ENCODE measurements at places on chromosomes 7 and 10. TPM values are rescaled to one million over a fixed set of nuclear protein-coding genes. Genes with fewer than 3 reads are reported as not detected.

DNA sequence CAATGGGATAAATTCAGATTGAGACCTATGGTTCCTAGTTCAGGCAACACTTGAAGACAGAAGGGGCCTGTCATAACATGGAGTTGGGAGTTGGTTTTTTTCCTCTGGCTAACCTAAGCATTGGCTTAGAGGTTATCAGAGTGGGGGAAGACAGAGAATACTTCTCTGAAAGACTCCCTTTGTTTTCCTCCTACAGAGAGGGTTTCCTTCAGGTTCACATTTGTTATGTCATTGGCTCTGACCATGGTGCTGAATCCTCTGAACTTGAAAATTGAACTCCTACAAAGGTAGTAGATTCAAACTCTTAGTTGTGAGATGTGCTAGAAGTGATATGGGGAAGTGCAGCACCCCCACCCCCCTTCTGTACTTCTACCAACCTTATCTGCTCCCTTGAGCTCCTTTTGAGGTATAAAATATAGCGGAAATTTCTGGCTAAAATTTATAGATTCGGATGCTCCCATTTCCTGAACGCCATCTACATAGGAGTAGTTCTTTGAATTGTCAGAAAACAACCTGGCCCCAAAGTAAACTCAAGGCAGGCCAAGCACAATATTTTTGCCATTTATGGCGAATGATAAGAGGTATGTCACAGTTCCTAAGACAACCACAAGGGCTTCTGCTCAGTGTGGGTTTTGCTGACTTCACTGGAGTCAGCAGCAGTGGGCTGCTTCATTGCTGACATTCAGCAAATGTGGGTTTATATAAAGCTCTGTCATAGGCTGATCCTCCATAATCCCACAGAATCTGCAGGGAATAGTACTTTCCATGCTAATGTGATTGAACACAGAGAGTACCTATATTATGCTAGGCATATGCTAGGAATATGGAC, 131.6 kb upstream of the KLF14 start:
- no peak for DNase-seq

DNA sequence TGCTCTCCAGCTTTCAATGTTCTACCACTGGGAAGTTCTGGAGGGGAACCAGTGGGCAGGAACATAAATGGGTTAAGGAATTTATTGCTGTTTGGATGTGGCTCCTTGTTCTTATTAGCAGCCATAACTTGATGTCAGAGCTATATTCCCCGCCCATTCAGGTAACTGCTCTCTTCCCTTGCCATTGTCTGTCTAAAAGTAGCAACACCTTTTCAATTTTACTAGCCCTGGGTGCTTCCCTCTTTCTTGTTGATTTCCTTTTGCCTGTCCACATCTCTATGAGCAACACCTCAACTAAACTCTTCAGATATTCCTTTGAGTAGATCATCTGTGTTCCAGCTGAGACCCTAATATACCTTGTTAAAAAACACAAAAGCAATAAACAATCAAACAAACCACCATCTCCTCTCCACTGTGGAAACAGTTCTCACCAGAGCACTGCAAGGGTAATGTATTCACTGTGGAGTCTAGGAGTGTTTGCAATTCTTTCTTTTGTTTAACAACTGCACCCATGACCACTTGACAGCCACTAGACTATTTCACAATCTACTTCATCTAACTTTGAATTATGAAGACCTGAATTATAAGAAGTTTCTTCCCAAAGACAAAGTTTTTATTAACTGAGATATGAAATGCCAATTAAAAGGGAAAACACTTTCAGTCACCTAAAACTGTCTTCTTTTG, 436.7 kb downstream of the IPMK start:
- DNase-seq = no peak

FAM237B gene
- total RNA-seq = not detected

DNA sequence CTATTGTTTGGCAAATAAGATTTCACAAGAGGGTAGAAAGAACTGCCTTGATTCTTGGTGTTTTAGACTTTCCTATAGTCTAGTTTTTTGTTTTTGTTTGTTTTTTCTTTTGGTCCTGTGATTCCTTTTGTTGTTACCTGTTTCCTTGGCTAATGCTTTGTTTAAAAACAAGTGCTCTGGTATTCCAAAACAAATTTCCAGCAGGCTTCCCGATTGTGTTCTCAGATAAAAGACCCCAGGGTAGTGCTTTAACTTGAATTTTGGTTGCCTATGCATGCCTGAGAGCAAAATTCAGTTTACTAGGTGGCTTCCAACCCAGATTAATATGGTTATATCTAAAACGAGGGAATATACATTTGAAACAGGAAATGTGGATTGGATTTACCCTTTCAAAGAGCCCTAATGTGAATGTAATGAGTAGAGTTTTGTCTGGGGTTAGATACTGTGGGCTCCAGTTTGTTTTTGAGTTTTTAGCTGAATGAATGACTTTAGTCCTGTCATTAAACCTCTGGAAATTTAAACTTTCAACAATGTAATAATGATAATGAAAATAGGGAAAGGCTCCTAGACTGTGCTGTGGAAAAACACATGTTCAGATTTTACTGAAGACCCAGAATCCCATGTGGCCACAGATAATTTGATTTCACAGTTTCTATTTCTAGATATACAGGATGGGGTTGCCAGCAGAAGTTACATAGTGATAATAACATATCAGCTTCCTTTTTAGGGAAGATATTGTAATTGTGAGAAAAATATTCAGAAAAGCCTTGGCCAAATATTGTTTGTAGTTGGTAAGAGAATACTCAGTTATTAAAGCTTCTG, 23.9 kb downstream of the AUTS2 start:
- DNase-seq = no peak

GRCh38 chr7:133730360-133730759, 396.8 kb upstream of the LRGUK start:
- no peak for DNase-seq

CLRN3 gene
- total RNA-seq = not detected

GRCh38 chr7:47957156-47957555, 8.9 kb upstream of the PKD1L1 start:
- DNase-seq = no peak

NPY4R gene
- total RNA-seq = not detected

DNA sequence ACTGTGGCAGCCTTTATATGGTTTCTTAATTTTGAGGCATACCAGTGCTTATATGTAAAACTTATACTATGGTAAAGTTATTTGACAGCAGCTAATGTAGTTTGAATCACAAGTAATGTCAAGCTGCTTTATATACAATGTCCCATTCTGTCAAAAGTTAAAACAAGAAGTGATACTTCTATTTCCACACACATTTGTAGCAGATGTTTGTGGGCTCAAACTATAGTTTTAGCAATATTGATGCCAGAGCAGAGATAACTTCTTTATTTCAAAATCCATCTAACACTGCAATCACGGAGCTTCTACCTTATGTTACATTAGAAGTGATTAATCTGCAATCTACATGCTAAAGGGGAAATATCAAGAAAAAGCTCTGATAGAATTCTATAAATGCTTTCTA, 149.6 kb downstream of the ADK start:
- DNase-seq = no peak

All from activated CD4-positive, alpha-beta memory T cell treated with anti-CD3 and anti-CD28 coated beads, Interleukin-2, amount 10 ng/mL, durations not matched to agents 7 days and 5 days (primary cell).